Activated CD4-positive, alpha-beta T cell treated with anti-CD3 and anti-CD28 coated beads for 36 hours (primary cell): ENCODE measurements at places on chromosomes 4 and X.

GRCh38 chrX:118655561-118656246, 71.7 kb upstream of the IL13RA1 start:
- DNase-seq: no peak
- H3K27ac ChIP-seq: no peak overlapping the region
- H3K36me3 ChIP-seq: peaks cover 16% of the 10 kb centered on the region

DNA sequence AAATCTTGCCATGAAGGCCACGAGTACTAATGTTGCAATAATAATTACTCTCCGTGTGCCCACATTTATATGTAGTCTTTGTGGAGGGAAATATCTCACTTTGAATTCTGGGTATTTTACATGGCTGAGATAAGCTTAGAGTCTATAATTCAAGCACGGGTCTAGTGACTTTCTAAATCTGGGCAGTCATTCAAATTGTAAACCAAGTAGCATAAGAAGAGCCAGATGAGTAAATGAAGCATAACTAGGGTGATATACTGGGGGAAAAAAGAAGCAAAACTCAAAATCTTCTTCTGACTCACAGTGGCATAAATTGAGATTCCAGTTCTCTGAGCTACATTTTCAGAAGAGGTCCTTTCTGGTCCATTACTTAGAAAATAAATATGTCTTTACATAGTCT, 53.0 kb downstream of the MAPK10 start:
- DNase-seq: no peak
- no peak overlapping the region for H3K27ac ChIP-seq

GRCh38 chrX:40158036-40158706, 60.4 kb upstream of the BCOR start:
- peak; percentile 54 for DNase-seq
- H3K36me3 ChIP-seq: peaks cover 7% of the 10 kb centered on the region
- H3K27ac ChIP-seq: peak overlapping the region; percentile 42
- H3K4me1 ChIP-seq: peaks cover 10% of the 10 kb centered on the region
- peak overlapping the region; percentile 70 for H3K4me3 ChIP-seq

DNA sequence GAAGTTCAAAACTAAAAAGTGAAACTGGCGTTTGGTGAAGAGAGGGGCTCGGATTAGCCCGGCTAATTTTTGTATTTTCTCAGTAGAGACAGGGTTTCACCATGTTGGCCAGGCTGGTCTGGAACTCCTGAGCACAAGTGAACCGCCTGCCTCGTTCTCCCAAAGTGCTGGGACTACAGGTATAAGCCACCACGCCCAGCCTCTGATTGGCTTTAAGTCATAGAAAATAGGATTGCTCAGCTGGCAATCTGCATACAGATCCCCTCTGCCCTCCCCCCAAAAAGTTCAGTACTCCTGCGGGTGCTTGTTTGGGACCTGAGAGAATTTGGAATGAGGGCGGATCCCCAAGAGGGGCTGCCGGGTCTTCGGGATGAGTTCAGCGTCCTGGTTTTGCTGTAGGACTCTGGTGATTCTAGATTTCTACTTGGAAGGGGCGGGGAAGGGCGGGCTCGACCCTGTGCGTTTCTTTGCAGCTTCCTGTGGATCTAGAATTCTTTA, 537 bp upstream of the PRKX start:
- H3K27me3 ChIP-seq: no peaks in the 10 kb centered on the region
- H3K36me3 ChIP-seq: no peaks in the 10 kb centered on the region
- peak overlapping the region; percentile 68 for H3K4me3 ChIP-seq
- H3K27ac ChIP-seq: peak overlapping the region; percentile 58
- DNase-seq: no peak
- peaks cover 6% of the 10 kb centered on the region for H3K4me1 ChIP-seq

DNA sequence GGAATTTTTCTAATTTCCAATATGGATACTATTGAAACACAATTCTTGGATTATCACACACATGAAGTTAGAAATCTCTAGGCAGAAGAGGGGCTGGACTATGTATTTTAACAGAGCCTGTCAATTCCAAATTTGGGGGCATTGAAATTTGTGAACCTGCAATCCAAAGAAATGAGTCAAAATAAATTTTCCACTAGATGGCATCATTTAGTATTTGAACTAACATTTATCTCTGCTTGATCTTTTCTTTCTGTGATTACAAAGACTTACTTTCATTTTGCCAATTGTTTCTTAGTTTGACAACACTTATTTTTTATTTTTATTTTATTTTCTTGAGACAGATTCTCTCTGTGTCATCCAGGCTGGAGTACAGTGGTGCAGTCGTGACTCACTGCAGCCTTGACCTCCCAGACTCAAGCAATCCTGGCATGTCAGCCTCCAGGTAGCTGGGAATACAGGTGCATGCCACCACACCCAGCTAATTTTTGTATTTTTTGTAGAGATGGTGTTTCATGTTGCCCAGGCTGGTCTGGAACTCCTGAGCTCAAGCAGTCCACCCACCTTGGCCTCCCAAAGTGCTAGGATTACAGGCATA, 2.7 kb upstream of the PYURF start:
- H3K36me3 ChIP-seq: peaks cover 10% of the 10 kb centered on the region
- peaks cover 39% of the 10 kb centered on the region for H3K4me1 ChIP-seq
- DNase-seq: peak; percentile 19
- H3K4me3 ChIP-seq: no peak overlapping the region
- no peak overlapping the region for H3K27ac ChIP-seq
- no peaks in the 10 kb centered on the region for H3K27me3 ChIP-seq

DNA sequence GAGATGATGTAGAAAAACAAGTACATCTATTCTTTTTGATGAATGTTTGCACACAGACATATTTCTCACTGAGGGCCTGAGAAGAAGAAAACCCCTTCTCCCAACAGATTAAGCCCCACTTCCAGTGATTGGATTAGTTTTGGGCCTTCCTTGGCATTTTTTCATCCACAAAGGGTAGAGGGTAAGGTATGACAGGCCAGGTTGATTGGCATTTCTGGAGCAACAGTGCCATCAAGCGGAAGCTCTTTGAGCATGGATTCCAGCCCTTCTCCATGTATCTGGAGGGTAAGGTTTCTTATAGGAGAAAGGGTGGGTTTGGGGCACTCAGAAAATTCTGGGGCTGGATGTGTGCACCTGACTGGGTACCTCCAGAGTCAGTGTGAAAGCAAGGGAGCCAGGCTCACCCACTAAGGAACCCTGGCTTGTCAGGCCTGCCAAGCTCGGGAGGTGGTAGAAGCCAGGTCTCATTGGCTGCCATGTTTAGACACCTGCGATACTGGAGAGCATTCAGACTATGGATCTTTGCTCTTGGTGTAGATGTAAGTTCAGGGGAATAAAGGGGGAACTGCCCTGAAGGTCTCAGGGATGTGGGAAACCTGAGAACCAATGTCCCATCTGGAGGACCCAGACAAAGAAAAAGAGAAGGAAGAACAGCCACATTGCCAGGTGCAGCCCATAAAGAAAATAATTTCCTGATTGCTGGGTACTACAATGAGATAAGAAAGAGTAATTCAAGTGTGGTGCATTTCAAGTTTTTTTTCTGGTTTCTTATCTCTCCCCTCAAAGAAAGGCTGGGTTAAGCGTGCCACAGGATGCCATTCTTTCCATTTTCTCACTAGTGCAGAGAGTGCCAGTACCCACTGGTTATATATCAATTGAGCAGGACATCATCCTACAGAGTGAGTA, 222.3 kb upstream of the AGTR2 start:
- H3K27me3 ChIP-seq: no peaks in the 10 kb centered on the region
- H3K36me3 ChIP-seq: no peaks in the 10 kb centered on the region
- no peak overlapping the region for H3K27ac ChIP-seq
- no peak for DNase-seq

DNA sequence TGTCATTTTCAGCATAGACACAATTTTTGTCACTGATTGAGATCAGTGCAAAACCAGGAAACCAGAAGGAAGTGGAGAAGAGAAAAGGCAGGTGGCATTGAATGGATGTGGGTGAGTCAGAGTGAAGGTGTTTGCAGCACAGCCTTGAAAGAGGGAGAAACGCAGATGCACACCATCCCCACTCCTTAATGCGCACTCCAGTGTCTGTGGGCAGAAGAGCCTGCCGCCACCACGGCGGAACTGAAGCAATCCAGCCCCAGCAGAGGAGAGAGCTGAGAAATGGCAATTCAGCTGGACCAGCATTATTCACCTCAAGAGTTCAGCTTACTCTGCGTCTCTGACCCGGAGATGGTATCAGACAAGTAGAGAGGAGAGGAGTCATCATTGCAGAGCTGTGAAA, 393.1 kb upstream of the FRG1 start:
- no peaks in the 10 kb centered on the region for H3K4me1 ChIP-seq
- no peak overlapping the region for H3K27ac ChIP-seq
- no peaks in the 10 kb centered on the region for H3K36me3 ChIP-seq
- H3K27me3 ChIP-seq: no peaks in the 10 kb centered on the region
- no peak overlapping the region for H3K4me3 ChIP-seq
- no peak for DNase-seq

DNA sequence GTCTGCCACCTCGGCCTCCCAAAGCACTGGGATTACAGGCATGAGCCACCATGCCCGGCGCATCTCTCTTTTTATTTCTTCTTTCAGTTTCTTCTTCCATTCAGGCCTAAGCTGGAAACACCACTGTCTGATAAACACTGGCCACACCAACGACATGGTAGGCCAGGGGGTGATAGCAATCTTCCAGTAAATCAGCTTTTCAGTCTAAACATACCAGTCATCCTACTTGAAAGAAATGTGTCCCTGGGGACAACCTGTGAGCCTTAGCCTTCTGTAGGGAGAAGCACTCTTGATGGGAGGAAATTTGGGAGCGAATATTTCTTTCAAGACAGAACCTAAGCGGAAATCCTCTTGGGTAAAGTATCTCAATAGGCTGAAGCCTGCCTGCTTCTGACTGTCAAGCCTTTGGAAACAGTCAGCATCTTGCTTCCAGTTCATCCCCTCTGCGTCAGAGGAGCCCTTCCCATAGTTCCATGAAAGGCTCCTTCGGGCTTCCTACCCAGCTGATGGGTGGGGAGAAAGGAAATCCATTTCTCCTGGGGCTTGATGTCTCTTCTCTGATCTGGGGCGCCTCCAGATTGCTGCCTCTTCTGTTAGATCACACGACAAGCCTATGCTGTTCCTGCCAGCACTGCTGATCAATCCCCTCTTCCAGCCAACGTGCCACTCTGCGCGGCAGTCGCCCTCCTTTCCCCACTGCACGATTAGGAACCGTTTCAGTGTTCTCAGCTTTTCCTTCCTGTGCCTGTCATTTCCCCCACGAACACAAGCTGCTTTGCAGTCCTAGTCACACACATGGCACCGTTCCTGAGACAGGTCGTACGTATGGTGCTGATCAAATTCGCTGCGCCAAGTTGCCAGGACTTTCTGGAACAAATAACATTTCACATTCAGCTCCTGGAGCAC, 49.5 kb upstream of the CBR4 start:
- H3K27ac ChIP-seq: no peak overlapping the region
- DNase-seq: no peak
- H3K27me3 ChIP-seq: no peaks in the 10 kb centered on the region
- no peaks in the 10 kb centered on the region for H3K4me1 ChIP-seq
- H3K4me3 ChIP-seq: no peak overlapping the region

DNA sequence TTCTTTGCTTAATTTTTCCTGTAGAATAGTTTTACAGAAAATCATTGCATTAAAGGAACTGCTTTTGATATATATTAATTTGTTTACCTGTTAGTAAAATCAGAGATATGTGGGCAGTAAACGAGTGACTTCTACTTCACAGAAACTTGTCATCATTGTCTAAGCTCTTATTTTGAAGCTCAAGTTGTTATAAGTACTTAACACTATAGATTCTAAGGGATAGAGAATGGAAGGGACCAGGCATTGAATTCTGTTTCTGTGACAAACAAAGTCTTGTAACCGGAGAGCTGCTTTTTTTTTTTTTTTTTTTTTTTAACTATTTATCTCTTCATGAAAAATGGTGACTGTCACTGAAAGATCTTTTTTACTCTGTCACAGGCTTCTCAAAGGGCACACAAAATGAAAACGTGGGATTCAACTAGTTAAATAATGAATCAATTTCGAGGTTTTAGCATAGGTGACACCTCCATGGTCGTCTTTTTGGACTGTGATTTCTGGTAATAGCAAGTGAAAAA, 14.4 kb downstream of the STK26 start:
- H3K4me3 ChIP-seq: no peak overlapping the region
- no peak overlapping the region for H3K27ac ChIP-seq
- no peak for DNase-seq
- H3K4me1 ChIP-seq: peaks cover 64% of the 10 kb centered on the region
- peaks cover 8% of the 10 kb centered on the region for H3K36me3 ChIP-seq
- H3K27me3 ChIP-seq: no peaks in the 10 kb centered on the region

GRCh38 chr4:81085291-81085690, 54.8 kb downstream of the BMP3 start:
- no peaks in the 10 kb centered on the region for H3K4me1 ChIP-seq
- H3K36me3 ChIP-seq: no peaks in the 10 kb centered on the region
- no peaks in the 10 kb centered on the region for H3K27me3 ChIP-seq
- no peak for DNase-seq
- no peak overlapping the region for H3K4me3 ChIP-seq
- no peak overlapping the region for H3K27ac ChIP-seq

DNA sequence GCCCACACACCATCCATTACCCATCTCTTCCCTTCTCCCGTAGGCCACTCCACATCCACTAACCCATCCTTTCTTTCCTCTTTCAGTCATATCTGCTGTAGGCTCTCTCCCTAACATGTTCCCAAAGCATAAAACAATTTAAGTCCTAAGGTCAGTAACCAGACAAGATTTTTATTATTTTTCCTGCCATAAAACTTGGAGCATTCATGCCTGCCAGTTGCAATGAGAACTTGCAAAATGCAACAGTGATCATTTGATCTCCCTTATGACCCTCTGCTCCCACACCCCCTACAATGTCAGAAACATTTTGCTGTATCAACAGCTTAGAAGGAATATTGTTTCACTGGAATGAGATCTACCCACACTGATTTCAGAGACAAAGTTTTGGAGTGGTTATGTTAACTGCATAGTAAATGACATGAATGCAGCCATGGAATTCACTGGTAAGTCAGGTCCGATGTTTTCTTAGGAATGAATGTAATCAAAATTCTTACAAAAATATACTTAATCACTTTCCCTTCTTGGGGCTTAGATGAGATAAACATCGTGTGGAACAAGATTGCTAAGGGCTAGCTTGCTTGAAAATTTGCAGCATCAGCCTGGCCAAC, 5.7 kb downstream of the NIPAL1 start:
- H3K4me3 ChIP-seq: no peak overlapping the region
- no peak for DNase-seq
- peak overlapping the region; percentile 2 for H3K27ac ChIP-seq
- peaks cover 34% of the 10 kb centered on the region for H3K4me1 ChIP-seq
- H3K27me3 ChIP-seq: peaks cover 11% of the 10 kb centered on the region
- peaks cover 11% of the 10 kb centered on the region for H3K36me3 ChIP-seq

DNA sequence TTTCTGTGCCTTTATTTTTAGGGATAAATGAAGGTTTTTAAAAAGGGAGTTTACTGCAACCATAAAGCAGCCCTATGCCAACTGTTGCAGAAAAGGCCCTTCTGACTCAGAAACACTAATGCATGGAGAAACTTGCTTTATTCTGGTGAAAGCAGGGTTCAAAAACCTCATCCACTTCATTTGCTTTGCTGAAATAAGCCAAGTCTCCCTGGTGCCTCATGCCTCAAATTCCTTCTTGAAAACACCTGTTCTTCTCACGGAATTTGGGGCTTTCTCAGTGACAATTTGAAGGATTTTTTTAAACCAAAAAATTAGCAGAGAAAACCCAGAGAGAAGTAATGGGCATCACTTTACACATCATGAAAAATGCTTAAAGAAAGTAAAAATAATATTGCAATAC, 349.0 kb downstream of the PCDH7 start:
- no peaks in the 10 kb centered on the region for H3K36me3 ChIP-seq
- no peak overlapping the region for H3K4me3 ChIP-seq
- no peaks in the 10 kb centered on the region for H3K27me3 ChIP-seq
- H3K4me1 ChIP-seq: no peaks in the 10 kb centered on the region
- H3K27ac ChIP-seq: no peak overlapping the region

- peak overlapping the region; percentile 53 for H3K27ac ChIP-seq
- peaks cover 14% of the 10 kb centered on the region for H3K4me1 ChIP-seq
- peaks cover 3% of the 10 kb centered on the region for H3K27me3 ChIP-seq
- H3K4me3 ChIP-seq: no peak overlapping the region
- peak; percentile 36 for DNase-seq
- H3K36me3 ChIP-seq: no peaks in the 10 kb centered on the region
Measured at GRCh38 chr4:184250795-184251669, 33.4 kb upstream of the ENPP6 start.
